Stimulated activated CD4-positive, alpha-beta T cell treated with anti-CD3 and anti-CD28 coated beads, Interleukin-1b, Interleukin-23, amount 100 ng/mL, for 1 hour (primary cell): ENCODE measurements at places on chromosomes 3 and 15.

- no peak for DNase-seq
Observed at GRCh38 chr3:51997935-51998596, 2.4 kb upstream of the RPL29 start.

DNA sequence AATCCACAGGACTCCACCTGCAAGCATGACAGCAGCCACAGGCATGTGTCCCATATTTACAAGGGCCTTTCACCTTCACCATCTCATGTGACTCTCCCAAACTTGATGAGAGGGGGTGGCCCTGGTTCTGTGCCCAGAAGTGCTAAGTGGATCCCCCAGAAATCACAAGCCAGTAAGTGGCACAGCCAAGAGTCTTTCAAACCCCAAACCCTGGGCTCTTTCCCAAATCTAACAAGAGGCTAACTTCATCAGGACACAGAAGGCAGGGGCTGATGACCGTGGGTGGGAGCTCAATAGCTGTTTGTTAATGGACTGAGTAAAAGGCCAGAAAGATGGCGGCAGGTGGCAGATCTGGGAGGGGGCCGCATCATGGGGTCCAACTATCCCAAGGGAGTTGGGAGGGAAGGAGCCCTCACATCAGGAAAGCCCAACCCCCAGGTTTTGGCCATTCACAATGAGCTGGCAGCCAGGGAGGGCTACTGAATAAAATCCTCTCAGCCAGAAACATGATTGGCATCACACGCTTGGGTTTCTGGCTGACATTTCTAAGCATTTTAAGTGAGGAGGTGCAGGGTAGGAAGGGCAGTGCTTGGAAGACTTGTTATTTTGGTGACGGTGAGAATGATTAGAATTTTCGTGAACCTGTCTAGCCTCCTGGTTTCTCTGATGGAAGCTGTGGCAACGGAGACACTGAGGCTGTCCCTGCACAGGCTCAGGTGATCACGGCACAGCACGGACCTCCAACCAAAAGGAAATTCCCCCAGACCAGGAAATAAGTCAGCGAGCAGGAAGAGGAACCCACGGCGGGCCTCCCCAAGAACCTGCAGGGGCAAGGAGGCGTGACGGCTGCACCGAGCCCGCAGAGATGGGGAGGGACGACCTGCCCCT, 109.3 kb downstream of the OXNAD1 start:
- DNase-seq: no peak

DNA sequence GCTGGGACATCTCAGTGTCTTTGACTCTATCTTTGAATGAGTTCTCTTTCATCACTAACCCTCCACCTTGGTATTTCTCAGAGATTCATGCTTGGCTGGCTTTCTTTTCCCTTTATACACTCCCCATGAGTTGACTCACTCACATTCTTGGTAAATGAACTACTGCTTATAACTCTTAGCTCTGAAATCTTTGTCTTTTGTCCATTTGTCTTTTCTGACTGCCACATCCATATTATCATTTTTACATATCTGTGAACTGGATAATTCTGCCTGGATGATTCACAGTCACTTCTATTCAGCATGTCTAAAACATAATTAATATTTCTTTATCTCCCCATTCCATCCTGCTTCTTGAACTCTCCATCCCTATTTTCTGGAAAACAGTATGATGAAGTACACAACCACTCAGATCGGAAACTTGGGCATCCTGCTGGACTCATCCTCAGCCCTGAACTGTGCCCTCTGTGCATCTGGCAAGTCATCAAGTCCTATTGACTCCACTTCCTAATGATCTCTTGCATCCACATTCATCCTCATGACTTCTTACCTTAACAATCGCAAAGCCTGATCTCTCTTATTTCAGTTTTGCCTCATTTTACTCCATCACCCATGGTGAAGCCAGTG, 66.9 kb downstream of the KCNAB1 start:
- no peak for DNase-seq

DNA sequence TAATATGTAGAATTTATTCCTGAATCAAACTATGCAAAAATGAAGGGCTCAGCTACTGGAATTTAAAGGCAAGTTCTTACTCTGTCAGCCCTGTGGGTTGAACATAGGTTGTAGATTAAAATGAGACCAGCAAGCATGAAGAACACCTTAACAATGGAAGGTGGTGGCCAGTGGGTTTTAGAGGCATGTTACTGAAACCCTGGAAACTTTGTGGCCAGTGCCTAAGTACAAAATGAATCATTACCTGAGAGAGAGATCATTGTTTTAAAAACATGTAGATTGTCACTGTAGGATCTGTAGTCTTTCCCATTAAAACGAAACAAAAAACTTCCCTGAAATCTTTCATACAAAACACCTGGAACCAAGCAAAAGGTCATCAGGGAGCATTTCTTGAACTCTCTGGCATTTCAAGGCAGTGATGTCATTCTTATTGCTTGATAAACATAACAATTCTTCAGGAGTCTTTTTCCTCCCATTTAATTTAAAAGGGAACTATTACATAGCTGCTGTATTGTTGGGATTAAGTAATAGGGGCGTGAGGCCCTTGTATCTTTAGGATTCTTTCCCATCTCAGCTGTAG, 51.8 kb downstream of the TMEM108 start:
- no peak for DNase-seq

GRCh38 chr15:92393071-92393979, at the start of gene ST8SIA2:
TSS of gene ST8SIA2 (plus strand) at chr15:92393881. CDS start at chr15:92394065, 184 bp downstream.
- no peak for DNase-seq

GRCh38 chr15:41573396-41573795, 14.4 kb downstream of the TYRO3 start:
- DNase-seq: no peak

DNA sequence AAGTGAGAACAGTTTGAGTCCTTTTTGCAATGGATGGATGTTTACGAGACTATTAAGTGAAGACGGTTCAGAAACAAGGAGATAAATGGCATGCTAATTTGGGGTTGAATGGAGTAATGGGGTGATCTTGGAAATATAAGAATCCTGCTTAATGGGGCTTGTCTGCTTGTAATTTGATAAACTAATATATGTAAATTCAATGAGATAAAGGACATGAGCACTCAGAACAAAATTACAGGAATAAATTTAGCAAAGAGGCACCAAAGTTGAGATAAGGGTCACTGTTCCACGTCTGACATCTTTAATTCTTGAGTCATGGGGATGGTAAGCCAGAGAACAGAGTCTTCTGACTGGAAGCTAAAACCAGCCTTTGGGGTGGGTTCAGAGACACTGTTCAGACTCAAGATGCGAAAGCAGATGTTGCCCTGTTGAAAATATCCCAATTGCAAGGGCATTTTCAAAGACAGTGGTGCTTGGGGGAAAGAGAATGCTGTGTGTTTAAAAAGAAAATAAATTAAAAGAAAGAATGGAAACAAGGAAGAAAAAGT, 67.8 kb upstream of the CHRNB4 start:
- no peak for DNase-seq

DNA sequence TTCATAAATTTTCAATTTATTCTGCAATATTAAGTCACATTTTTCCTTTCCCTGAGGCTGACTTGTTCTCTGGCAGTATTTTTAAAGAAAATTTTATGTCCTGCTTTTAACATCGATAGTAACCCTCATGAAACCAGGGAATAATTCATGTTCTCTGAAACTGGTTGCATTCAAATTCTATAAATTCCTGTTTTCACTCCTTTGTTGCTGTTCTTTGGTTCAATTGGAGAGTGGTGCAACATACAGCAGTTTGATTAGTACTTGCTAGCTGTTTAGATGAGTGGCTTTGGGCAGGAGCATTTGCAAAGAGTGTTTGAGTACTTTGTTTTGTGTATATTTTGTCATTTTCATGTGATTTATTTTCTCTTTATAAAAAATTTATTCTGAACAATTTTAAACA, 19.2 kb downstream of the ZIC1 start:
- DNase-seq: no peak

GRCh38 chr3:113354307-113354706, 87.0 kb downstream of the CFAP44 start:
- DNase-seq: no peak

DNA sequence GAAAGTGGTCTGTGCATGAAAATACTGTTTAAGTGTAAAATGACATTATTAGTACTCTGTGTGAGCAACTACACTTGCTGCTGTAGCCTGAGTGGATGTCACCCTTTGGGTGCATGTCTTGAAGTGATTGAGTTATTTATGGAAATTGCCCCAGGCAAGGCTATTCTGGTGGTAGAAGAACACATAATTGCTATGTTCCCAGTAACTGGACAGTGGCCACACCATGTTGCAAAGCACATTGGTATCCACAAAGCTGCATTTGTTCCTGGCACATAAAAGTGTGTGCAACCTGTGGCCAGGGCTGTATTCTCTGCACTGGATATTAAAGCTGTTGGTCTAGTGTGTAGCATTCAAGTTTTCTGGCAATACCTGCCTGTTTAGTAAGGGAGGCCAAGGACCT, 23.8 kb downstream of the MTMR14 start:
- no peak for DNase-seq

GRCh38 chr15:90219421-90220141, 14.2 kb downstream of the CIB1 start:
- peak; percentile 50 for DNase-seq

- DNase-seq: no peak
Observed at GRCh38 chr3:30315447-30315846, 291.0 kb upstream of the TGFBR2 start.

DNA sequence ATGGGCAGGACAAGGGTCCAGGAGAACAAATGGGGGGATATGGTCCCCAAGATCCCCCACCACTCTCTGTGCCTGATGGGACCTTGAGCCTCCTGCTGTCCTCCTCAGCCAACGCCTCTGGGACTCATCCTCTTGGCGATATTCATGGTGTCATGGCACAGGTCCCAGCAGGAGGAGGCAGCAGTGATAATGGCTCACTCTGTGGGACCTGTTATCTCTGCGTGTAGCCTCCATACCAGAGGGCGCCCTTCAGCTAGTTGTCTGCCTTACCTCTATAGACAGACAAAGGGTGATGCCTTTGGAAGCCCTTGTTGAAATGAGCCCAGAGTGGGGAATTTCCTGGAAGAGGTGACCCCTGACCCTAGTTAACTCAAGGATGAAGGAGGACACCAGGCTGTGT, 7.4 kb downstream of the ZBTB47 start:
- no peak for DNase-seq

DNA sequence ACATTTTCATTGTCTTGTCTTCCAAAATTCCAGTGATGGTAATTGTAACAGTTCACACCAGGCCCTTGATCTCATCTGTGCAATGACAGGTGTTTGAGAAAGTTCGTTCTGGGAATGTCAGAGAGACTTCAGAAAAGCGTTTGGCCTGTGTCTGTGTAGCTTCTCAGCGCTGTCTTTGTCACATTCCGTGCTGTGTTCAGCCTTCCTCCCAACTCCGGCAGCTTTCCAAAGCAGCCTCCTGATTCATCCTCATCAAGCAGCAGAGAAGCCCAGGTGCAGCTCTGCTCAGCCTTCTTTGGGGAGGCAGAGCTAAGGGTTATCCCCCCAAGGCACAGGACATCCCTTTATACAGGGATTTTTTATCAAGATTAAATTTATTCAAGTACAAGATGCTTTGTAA, 494.0 kb upstream of the SUCLG2 start:
- no peak for DNase-seq

DNA sequence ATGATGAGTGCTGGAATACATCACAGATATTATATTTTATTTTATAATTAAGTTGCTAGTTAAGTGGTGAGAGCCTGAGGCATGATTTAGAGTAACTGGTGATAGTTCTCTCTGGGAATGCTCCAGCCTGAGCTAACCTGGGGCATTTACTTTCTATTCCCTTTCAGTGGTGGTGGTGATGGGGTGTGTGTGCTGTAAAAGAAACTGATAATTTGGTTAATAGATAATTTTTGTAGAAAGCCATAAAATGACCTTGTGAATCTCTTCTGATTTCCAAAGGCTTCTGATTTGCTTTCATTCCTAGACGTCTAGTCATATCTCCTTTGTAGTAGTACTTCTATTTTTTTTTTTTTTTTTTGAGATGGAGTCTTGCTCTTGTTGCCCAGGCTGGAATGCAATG, 46.8 kb upstream of the DPPA4 start:
- no peak for DNase-seq
